ENCODE measurements at places on chromosomes 2 and 18. TPM values are rescaled to one million over a fixed set of nuclear protein-coding genes. Genes with fewer than 3 reads are reported as not detected.
A peak's percentile ranks its signal among the peaks of the same experiment; 100 is the strongest.

Gene CD226
- 81.8 TPM for total RNA-seq

Gene SIGLEC15
- total RNA-seq = not detected

- H3K4me3 ChIP-seq = no peak overlapping the region
- DNase-seq = no peak
- H3K27ac ChIP-seq = no peak overlapping the region
Measured at GRCh38 chr18:7062811-7063210, 54.8 kb downstream of the LAMA1 start.

DNA sequence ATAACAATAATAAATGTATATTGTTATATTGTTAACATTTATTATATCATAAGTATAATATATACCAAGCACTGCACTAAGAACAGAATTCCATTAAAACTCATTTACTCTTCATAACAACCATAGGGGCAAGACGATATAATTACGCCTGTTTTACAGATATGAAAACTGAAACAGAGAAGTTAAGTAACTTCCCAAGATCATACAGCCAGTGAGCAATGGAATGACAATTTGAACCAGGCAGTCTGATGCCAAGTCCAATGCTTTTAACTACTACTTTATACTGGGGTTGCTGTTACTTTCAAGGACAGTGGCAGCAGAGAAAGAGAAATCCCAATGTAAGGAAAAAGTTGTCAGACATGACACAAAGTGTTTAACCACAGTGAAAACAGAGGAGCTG is 338.8 kb upstream of the ID2 start:
- H3K4me1 ChIP-seq = peaks cover 1% of the 10 kb centered on the region
- no peak for DNase-seq
- H3K36me3 ChIP-seq = no peaks in the 10 kb centered on the region

Gene KIF1A
- total RNA-seq = 30.1 TPM

DNA sequence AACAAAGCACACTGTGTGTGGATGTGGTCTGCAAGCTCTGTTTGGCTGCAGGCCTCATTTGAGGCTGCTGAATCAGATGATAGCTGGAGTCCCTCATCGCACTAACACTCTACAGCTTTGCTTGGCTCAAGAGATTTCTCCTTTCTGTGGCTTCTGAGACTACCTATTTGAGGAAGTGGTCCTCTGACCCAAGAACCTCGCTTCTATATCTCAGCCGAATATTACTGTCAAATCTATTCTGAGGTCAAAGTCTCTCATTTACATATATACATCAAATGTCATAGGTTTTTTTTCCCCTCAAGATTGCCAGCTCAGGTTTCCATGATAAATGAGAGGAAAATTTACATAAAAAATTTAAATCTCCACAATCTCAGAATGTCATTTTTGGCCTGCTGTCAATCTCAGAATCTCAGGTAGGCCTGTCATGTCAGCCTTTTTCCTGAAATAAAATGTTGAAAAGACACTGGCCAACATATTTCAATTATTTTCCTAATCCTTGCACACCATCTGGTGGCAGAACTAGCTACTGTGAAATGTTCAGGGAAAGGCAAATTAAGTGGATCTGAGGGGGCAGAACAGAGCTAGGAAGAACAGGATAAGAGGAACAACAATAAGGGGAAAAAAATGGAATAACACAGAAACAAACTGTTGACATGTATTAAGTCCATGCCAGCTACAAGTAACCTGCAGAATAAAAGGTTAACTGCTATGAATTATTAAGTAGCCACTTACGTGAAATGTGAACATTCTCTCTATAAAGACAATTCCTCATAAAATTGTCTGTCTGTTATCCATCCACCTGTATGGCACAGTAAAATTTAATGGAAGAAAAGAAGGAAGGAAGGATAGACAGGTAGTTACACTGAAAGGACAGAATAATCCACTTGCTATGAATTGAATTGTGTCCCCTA is 39.3 kb downstream of the AP1S3 start:
- H3K27ac ChIP-seq = no peak overlapping the region
- H3K4me1 ChIP-seq = peaks cover 4% of the 10 kb centered on the region
- no peaks in the 10 kb centered on the region for H3K36me3 ChIP-seq

DNA sequence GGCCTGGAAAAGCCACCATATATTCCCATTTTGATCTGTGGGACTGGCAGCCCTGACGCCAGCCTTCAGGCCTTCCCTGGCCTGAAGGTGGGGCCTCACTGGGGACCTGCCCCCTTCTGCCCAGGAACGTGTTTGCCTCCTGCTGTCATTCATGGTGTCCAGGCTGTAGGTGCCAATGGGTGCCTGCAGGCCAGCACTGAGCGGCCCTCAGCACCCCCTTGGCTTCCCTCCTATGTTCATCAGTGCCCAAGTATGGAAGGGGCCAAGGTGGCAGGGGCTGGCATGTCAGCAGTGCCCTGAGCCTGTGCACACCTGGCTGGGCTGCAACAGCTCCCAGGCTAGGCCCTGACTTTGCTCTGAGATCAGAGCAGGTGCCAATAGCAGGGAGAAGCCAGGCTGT is 800.3 kb upstream of the RAB6C start:
- H3K27me3 ChIP-seq = no peaks in the 10 kb centered on the region
- no peak overlapping the region for H3K27ac ChIP-seq
- H3K36me3 ChIP-seq = no peaks in the 10 kb centered on the region
- no peak for DNase-seq
- no peaks in the 10 kb centered on the region for H3K4me1 ChIP-seq

GRCh38 chr18:13048061-13048595 is 57.0 kb downstream of the CEP192 start:
- no peak overlapping the region for H3K4me3 ChIP-seq
- peaks cover 6% of the 10 kb centered on the region for H3K4me1 ChIP-seq
- H3K27me3 ChIP-seq = no peaks in the 10 kb centered on the region
- DNase-seq = no peak
- peaks cover 24% of the 10 kb centered on the region for H3K36me3 ChIP-seq
- H3K27ac ChIP-seq = no peak overlapping the region

Gene MARCHF4
- not detected for total RNA-seq

Gene ZNF521
- total RNA-seq = not detected

DNA sequence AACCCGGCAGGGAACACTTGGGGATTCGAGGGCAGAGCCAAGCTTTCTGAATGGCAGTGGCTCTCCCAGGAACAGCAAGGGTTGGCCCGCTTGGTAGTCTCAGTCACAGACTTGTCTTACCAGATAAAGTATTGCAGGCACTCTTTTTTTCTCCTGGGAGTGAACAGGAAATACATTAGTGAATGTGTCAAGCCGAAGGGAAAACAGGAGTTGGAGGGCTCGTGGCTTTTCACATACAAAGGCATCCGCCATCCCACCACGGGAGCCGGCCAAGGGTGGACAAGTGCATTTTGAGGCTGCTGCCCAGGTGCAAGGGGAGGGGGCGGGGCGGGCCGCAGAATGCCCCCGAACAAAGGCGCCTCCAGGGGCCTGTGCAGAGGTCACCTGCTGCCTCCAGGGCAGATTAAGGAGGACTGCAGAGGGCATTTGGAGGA is 163.3 kb upstream of the SIX3 start:
- peaks cover 10% of the 10 kb centered on the region for H3K27me3 ChIP-seq
- DNase-seq = no peak
- no peak overlapping the region for H3K4me3 ChIP-seq
- H3K27ac ChIP-seq = no peak overlapping the region
- peaks cover 9% of the 10 kb centered on the region for H3K4me1 ChIP-seq

GRCh38 chr2:203112342-203112741 is 97.7 kb downstream of the NBEAL1 start:
- no peak overlapping the region for H3K27ac ChIP-seq
- no peak overlapping the region for H3K4me3 ChIP-seq
- no peak for DNase-seq
- H3K36me3 ChIP-seq = peaks cover 3% of the 10 kb centered on the region

Gene NGEF
- 0.55 TPM for total RNA-seq

Gene PXDN
- 1.8 TPM for total RNA-seq

DNA sequence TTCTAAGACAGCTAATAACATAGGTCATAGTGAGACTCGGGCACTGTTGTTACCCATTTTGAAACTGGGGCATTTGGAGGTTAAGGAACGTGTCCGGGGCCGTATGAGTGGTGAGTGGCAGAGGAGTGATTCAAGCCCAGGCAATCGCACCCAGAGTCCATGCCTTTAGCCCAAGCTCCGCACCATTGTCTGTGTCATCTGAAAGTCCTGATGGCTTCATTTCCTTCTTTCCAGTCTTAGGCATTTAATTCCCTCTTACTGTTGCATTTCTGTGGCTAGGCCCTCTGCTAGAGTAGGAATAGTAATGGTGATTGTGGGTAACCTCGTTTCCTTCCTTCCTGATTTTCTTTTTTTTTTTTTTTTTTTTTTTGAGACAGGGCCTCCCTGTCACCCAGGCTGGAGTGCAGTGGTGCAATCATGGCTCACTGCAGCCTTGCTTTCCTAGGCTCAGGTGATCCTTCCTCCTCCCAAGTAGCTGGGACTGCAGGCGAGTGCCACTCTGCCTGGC is 49.8 kb upstream of the ASB1 start:
- H3K27me3 ChIP-seq = no peaks in the 10 kb centered on the region
- H3K4me1 ChIP-seq = peaks cover 26% of the 10 kb centered on the region
- peaks cover 3% of the 10 kb centered on the region for H3K36me3 ChIP-seq
- H3K27ac ChIP-seq = no peak overlapping the region
- H3K4me3 ChIP-seq = no peak overlapping the region

DNA sequence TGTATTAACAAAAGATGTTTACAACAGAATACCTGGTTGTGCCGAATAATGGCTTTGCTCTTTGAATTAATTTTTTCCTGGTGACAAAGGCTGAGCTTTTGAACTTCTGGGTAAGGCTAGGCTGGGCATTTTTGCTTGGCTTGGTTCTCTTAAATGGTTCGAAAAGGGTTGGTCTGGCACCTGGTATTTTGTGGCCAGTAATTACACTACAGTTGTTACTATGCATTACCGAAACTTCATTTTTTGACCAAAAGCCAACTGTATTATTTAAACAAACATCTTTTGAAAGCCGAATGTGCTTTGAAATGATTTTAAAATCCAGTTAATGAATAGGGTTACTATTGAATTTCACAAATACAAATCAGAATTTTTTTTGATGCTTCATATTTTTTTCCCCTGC is 19.4 kb upstream of the NFE2L2 start:
- peaks cover 22% of the 10 kb centered on the region for H3K4me1 ChIP-seq
- H3K27ac ChIP-seq = no peak overlapping the region
- no peaks in the 10 kb centered on the region for H3K27me3 ChIP-seq
- H3K4me3 ChIP-seq = no peak overlapping the region
- DNase-seq = no peak

DNA sequence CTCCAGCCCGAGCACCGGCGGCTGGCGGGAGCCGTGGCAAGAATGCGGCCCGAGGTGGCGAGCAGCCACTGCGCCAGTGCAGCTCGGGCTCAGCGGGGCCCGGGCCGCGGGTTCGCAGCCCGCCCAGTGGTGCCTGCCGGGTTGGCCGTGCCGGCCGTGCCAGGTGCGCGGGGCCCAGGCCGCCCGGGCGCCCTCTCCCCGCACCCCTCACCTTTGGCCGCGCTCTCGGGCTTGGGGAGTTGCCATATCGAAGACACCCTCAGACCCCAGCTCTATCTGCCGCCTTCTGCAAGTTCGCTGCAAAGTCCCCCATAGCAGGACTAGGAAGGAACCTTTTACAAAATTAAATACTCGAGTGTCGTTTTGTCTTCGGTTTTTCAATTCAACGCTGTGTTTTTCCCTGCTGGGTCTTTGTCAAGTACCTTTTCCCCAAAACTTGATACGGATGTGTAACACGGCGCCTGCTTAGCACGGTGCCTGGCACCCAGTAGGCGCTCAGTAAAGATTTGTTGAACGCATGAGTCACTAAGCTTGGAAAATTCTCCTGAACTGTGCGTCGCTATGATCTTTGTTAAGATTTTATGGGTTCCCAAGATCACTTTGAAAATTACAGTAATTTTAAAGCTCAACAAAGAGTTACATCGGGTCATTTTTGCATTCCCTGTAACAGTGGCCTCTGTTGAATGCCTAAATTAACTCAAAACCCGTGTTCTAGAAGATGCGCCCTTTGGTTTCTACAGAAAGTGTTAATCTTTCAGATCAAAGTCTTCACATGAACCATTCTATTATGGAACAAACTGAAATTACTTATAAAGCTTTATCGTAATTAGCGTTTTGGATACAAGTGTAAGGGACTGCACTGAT is 750 bp downstream of the STRADB start:
- peak overlapping the region; percentile 98 for H3K4me3 ChIP-seq
- DNase-seq = no peak
- peak overlapping the region; percentile 72 for H3K27ac ChIP-seq
- H3K27me3 ChIP-seq = no peaks in the 10 kb centered on the region

Gene RBM44
- 1.9 TPM for total RNA-seq

Gene PPM1G
- 132 TPM for total RNA-seq

DNA sequence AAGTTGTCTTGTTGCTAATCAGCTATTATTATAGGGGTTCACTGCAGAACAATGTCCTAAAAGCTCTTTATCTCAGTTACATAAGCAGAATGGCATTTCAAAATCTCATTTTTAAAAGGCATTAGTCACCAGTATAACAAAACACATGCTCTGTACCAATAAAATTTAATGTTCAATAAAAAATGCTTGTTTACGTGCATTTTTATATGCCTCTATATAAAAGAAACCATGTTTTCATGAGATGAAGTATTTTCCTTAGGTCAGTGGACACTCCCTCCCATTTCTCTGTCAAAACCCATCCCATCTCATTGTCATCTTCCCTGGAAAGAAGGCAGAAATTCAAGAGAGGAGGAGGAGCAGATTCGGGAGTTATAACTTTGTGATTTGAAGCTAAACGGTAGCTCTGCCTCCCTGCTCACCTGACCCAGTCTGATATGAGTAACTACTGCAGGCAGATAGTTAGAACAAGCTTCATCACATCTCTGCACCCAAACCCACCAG is 231.9 kb upstream of the SIX2 start:
- H3K27ac ChIP-seq = no peak overlapping the region
- peaks cover 18% of the 10 kb centered on the region for H3K27me3 ChIP-seq
- no peak for DNase-seq
- no peak overlapping the region for H3K4me3 ChIP-seq

Gene KLHL29
- total RNA-seq = 2.5 TPM

DNA sequence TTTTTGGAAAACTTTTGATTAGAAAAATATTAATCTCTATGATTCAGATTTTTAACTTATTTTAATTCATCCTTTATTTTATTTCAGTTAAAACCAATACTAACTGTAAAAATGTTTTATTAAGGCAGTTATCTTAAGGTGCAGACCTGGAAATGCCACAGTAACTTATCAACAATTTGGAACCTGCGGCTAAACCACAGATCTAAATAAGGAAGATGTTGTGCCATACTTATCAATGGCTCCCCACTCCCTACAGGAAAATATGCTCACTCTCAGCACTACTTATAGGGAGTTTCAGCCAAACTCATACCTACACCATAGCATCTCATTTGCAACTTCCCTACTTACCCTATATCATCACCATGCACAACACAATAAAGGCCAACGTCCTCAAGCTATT is 226.9 kb upstream of the KYNU start:
- H3K27me3 ChIP-seq = no peaks in the 10 kb centered on the region
- no peaks in the 10 kb centered on the region for H3K36me3 ChIP-seq
- H3K27ac ChIP-seq = no peak overlapping the region
- no peak overlapping the region for H3K4me3 ChIP-seq
- no peaks in the 10 kb centered on the region for H3K4me1 ChIP-seq

Gene FAM124B
- total RNA-seq = 0.32 TPM

Gene EVX2
- total RNA-seq = not detected

- peaks cover 67% of the 10 kb centered on the region for H3K4me1 ChIP-seq
- peaks cover 7% of the 10 kb centered on the region for H3K36me3 ChIP-seq
- peak; percentile 67 for DNase-seq
- H3K4me3 ChIP-seq = peak overlapping the region; percentile 47
Measured at GRCh38 chr2:84781942-84782716, 98.8 kb downstream of the TRABD2A start.

Gene ZBTB7C
- not detected for total RNA-seq

Gene UGT1A6
- total RNA-seq = not detected

Gene MGAT4A
- 108 TPM for total RNA-seq

Gene SPATS2L
- total RNA-seq = 17.8 TPM
